ENCODE measurements at places on chromosomes 3 and 15. TPM values are rescaled to one million over a fixed set of nuclear protein-coding genes. Genes with fewer than 3 reads are reported as not detected.

GRCh38 chr3:33717616-33717865, 513 bp downstream of the CLASP2 start:
- no peak for DNase-seq

GRCh38 chr3:168248383-168249204, 152.9 kb upstream of the GOLIM4 start:
- DNase-seq, result no peak

- DNase-seq, result no peak
Observed at GRCh38 chr3:99576904-99577559, 61.4 kb upstream of the COL8A1 start.

GRCh38 chr15:80573606-80574005, 121.5 kb upstream of the ABHD17C start:
- no peak for DNase-seq

- DNase-seq, result peak; percentile 17
Observed at GRCh38 chr3:140467104-140467577, 210.7 kb upstream of the TRIM42 start.

The FAIM gene
- 7.5 TPM for total RNA-seq

The DPP8 gene
- total RNA-seq, result 38.6 TPM
